ENCODE measurements at places on chromosomes 1 and 21.

GRCh38 chr1:233700338-233700737 lies 86.4 kb downstream of the KCNK1 start:
- no peak for DNase-seq

GRCh38 chr1:100469578-100469977 lies 68.4 kb upstream of the GPR88 start:
- no peak for DNase-seq

- DNase-seq, result no peak
Observed at GRCh38 chr1:65359888-65360287, 50.5 kb downstream of the DNAJC6 start.

DNA sequence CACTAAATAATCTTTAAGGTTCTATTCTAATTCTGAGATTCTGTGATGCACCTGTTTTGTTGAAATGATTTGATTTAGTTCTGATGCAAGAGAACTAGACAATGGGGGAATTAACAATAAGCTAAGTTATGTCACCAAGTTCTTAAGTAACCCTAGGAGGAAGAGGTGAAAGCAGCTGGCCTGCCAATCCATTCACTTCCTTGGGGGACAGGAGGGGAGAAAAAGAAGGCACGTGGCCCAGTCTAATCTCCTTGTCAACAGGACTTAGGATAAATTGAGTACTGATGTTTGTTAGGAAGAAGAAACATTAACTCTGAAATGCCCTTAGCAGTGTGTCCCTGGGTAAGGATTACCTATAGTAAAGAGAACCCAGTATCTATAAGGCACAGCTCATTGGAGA lies 36.9 kb downstream of the TLCD4 start:
- no peak for DNase-seq

GRCh38 chr1:162902416-162902815 lies 41.4 kb upstream of the CCDC190 start:
- DNase-seq, result no peak

DNA sequence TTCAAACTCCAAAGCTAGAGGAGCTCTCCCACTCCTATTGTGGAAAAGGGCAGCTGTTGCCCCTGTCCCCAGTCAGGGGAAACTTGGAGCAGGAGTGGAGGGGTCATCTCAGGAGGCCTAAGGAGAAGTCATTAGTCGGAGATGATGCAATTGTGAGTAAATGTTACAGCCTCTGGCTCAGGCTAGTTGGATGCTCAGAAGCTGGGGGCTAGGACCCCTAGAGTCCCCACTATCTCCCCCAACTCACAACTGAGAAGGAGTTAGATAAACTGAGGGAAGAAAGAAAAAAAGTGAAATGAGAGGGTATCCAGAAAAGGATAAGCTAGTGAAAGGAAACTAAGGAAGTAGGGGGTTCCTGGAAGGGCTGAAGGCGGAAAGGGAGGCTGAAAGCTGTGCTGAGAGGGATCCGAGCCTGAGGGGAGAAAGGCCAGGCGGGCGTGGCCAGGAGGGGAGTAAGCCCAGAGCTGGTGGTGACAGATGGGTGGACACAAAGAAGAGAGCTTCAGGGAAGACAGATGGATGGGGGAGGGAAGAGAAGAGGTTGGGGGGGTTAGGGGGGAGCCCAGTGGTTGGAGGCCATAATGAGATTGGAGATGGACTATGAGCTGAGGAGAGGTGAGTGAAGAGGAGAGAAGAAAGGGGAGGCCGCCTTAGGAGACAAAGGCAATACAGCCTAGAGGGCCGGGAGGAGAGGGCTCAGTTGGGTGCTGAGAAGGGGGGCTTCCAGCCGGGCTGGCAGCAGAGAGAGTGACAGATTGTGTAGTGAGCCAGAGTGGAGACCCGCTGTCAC lies 4.5 kb upstream of the NHLH1 start:
- no peak for DNase-seq

GRCh38 chr1:202165942-202166843 lies 5.8 kb upstream of the PTPN7 start:
- DNase-seq, result no peak

DNA sequence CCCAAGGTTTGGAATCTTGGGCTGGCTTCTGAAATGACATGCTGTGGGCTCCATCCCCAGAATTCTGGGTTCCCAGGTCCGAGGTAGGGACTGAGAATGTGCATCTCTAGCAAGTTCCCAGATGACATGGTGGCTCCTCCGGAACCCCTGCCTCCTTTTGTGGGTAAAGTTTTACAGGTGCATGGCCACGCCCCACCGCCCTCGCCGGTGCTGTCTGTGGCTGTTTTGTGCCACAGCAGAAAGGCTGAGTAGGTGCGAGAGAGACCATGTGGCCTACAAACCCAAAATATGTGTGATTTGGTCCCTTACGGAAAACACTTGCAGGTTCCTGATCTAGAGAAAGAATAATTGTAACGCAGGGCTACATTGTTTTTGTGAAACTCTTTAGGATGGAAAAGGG lies 30.9 kb downstream of the SKI start:
- DNase-seq, result no peak

DNA sequence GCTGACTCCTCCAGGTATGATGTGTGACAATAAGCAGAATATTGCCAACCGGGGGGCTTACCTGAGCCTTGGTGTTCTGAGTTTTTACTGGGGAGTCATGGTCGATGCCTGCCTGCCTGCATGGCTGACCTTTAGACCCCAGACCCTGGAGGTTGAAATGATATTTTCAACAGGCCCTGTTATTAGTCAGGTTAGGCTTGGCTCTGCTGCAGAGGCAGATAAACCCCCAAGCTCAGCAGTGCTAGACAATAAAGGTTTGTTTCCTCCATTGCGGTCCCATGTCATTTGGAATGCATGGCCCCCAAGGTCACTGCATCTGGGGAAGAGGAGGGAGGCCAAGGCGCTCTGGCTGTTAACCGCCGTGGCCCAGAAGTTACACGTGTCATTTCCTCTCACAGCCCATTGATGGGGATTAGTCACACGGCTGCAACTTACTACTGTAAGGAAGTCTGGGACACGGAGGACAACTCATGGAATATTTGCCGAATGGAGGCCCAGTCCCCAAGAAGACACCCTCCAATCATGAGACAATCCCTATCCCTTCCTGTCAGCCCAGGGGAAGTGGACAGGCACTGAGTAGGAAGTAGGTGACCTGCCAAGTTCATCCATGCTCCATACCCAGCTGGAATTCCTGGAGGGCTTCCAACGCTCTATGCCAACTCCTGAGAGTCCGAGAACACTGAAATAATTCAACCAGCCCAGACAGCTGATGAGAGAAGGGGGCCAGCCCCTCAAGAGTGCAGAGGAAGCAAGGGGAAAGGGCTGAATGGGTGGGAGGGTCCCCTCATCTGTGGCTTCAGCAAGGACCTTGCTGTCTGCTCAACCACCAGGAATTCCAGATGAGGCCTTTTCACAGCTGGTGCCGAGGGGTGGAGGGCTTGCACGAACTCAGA lies 97.3 kb downstream of the TAS1R2 start:
- no peak for DNase-seq

Measured in ACHN (cell line).